ENCODE measurements at places on chromosomes 5 and 9.

GRCh38 chr5:66843065-66843464 lies 246.9 kb downstream of the MAST4 start:
- no peak for DNase-seq

DNA sequence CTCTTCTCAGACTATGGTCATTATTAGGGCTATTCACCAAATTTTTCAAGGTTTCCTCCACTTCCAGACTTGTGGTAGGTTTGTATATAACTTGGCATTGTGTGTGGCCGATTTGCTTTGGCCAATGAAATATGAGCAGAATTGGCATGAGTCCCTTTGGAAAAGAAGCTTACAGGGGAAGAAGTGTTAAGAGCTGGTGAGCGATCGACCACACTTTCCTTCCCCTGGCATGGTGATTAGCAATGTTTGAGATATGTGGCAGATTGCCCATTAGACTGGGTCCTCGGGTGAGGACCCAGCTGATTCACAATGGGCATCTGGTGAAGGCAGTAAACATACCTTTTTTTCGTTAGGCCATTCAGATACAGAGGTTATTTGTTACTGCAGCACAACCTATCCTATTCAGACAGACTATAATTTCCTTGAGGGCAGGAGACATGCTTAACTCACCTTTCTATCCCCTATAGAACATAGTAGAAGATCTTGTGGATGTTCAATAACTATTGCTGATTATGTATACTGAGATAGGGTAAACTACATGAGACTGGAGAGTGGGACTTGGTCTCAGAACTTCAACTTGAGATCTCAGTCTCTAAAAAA lies 62.8 kb upstream of the KLF9 start:
- DNase-seq: no peak

- no peak for DNase-seq
These were observed 29.6 kb upstream of the SLC9A3 start for GRCh38 chr5:553874-554273.

DNA sequence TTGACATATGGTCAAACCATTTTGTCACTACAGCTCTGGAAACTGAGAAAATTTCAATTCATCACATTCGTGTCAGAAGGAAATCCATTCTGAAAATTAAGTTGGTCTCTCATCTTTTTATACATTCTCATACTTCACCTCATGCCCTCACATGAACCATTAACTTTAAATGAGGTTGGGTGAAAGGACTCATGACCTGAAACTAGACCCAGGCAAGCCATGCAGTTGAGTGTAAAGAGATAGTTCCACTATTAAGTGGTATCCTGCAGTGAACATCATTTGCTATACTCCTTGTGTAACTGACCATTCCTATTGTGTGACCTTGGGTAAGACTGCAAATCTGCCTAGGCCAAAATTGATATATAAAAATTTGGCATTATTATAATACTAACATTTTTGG lies 299.6 kb upstream of the GRIN3A start:
- DNase-seq: no peak

- no peak for DNase-seq
These were observed 712.3 kb upstream of the WWC1 start for GRCh38 chr5:167578977-167579692.

- no peak for DNase-seq
These were observed 260.3 kb upstream of the ADAMTS16 start for GRCh38 chr5:4879693-4880303.

GRCh38 chr5:131277447-131277846 lies 13.6 kb downstream of the CDC42SE2 start:
- no peak for DNase-seq

- DNase-seq: no peak
These were observed 16.0 kb upstream of the SLC25A51 start for GRCh38 chr9:37919956-37920335.

GRCh38 chr5:159301466-159301865 lies 28.8 kb downstream of the IL12B start:
- DNase-seq: no peak

- DNase-seq: no peak
These were observed 978.7 kb upstream of the NUDT12 start for GRCh38 chr5:104541141-104541785.

DNA sequence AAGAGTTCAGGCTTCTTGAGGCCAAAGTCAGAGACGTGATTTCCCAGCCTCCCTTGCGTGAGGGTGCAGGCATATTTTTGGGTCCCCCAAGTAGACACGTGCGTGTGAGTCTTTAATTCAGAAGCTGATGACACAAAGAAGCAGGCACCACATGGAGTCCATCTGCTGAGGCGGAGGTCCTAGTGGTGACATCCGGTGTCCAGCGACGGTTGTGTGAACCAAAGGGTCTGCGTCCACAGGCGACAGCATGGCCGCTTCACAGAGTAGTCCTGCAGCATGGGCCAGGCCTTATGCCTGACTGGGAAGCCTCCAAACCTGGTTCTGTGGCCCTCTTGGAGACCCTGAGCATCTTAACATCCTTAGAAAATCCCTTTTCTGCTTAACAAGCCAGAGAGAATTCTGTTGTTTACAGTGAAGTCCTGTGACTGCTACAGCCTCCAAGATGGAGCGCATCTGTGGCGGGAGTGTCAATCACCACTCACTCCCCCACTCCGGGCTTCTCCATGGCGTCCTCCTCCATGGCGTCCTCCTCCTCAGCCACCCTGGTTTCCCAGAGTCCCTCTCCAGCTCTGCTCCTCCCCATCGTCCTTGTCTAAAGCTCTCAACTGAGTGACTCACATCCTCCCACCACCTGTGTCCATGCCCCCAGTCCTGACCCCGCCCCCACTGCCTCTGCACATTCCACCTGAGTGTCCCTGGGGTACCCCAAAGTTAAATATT lies 133.8 kb downstream of the PAX5 start:
- DNase-seq: no peak

- DNase-seq: peak; percentile 97
These were observed at the start of the genes KYAT1 and LRRC8A for GRCh38 chr9:128881884-128882676. TSS of gene KYAT1 (minus strand) at chr9:128881950. CDS start at chr9:128845405, 36,545 bp downstream. TSS of gene LRRC8A (plus strand) at chr9:128882133. CDS start at chr9:128907165, 25,032 bp downstream.

DNA sequence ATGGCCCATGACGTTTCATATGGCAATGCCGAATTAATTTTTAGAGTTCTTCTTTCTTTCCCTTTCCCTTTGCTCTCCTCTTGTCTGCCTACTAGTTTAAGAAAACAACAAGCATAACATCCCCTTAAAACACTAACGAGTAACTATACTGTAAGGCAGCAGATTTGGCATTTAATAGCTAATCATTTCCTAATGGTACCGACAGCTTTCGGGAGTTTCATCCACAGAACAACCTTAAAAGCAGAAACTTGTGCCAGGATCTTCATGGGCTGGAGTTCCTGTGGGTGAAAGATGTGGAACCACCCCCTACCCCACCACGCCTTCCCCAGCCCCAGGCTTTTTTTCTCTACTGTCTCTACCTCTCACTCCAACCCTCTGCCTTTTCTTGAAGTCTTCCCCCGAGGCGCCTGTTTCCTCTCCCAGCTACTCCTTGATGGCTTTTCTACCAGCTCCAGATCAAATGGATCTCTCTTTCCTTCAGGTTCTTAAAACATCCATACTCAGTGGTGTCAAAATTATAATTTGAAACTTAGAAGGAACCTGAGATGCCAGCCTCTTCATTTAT lies 319.5 kb downstream of the PIK3R1 start:
- DNase-seq: no peak

DNA sequence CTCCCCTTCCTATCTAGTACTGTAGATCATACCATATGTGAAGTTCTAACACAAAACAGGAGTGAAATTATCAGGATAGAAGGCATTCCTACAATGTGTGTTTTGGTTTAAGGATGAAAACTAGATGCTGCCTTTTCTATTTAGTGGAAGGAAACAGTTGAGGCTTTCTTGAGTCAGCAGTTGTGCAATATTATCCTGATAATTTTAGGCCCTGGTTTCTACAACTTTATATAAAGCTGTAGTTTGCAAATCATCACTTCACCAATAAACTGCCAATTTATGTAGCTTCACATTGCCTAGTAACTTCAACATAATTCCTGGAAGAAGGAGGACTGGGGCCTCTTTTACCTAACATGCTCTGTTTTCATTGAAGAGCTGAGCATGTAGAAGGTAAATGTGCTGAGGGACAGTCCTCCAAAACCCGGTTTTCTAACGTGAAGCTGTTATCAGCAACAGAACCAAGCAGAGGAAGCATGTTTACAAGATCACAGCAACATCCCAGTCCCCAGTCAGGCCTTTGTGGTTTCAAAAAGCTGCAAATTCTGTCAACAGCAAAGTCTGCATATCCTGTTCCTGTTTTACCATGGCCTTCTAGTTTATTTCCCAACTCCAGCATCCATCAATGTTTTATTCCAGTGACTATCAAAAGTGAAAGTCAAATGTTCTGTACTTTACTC lies 513.4 kb upstream of the MEF2C start:
- DNase-seq: no peak

DNA sequence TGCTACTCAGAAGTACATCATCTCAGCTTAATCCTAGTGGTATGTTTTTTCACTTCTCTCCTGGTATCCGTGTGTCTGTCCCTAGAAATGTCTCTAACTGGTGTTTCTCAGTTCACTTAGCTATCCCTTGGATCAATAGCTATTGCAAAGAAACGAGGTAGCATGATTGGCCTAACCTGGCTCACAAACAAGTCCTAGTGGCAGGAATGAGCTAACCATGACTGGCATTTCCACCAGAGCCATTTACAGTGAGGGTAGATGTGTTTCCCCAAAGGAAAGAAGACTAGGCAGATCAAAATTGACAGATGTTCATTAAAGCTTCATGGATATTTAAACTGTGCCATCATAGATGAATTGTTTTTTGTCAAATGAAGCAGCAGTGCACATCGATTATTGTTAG lies 82.5 kb downstream of the PALM2AKAP2 start:
- no peak for DNase-seq

- no peak for DNase-seq
These were observed 33.9 kb downstream of the HACD4 start for GRCh38 chr9:20997503-20998076.

GRCh38 chr5:96144289-96144688 lies 182.6 kb upstream of the ELL2 start:
- no peak for DNase-seq

DNA sequence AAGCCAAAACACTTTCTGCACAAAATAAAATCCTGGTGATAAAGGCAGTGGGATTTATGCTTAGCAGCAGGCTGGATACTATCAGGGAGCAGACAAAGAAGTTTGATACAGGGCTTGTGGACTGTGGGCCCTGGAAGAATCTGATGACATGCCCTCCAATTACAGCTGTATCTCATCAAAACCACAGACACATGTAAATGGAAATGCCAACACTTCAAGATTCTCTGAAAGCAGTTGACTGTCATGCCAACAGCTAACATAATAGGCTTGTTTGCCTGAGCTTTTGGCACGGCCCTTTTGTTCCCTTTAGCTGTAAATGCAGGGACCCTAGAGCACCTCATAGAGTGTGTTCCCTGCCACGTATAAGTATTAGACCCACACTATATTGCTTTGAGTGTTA lies 114.4 kb downstream of the STK32A start:
- DNase-seq: no peak

DNA sequence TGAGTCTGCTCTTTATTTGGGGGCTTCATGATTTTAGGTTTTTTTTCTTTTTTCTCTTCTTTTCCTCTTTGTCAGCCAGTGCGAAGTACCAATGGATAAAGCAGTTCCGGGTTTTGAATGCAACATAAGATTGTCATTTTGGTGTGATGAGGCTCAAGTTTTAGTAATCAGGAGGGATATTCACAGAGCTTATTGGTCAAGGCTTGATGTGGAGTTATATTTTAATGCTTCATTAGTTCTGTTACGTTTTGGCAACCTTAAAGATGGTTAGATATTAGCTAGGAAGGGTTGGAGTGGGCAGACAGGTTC lies 1.4 kb downstream of the PIK3R1 start:
- DNase-seq: no peak

DNA sequence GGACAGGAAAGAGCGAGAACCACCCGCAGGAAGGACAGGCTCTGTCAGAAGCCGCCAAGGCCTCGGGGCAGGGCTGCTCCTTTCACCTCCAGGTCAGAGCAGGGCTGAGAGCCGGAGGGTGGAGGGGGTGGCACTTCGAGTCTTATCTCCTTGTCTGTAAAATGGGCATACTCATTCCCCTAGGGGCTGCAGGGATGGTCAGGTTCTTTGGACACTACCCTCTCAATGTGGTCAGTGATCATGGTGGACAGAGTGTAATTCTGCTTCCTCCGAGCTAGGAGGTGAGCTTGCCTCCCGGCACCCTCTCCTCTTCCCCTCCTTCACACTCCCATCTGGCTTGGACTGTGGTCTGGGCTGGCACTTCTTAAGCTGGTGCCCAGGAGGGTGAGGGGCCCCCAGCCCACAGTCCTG lies 39.6 kb downstream of the RGS3 start:
- no peak for DNase-seq

DNA sequence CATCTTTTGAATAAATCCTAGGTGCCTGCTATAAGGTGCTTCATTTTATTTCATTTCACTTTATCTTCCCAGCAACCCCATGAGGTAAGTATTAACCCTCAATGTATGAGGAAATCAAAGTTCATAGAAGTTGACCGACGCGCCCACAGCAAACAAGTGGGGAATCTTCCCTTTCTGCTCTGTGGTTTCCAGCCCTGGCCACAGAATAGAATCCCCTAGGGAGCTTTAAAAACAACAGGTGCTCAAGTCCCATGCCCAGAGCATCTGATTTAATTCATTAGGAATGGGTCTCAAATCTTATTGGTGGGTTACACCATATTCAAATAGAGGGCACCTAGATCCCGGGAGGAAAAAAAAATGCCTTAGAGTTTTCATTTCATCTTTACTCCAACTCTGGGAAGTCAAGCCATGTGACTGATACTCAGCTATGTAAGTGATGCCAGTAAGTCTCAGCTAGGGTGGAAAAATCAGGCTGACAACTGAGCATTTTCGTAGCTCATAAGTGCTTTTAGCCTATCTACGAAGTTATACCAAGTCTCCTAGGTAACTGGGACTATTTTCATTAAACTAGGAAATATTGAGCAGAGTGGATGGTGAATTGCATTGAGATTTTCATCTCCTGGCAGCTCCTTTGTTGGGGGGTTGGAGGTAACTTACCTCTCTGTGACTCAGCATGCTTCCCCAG lies 353.4 kb upstream of the SLC30A5 start:
- no peak for DNase-seq

DNA sequence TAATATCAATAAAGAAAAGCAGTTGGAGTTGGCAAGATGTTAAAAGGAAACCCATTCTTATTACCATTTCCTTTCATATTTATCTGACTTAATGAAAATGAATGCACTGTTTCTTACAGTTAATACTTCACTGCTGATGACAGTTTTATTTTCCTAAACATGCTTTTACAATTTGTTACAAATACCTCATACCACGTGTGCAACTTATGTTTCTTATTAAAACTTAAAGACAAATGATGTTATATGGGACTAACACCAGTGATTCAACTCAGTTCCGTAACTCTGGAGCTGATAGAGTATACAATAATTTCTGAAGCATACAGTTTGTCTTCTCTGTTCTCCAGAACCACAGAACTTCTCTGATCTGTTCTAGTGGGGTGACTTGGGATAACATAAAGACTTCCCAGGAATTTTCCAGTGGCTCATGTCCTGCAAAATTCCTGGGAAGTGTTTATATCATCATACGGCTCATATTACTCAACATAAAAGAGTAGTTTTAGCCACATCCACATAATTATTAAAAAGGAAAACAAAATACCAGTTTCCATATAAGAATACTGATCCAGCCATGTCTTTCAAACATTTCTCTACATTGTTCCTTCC lies 1259.0 kb upstream of the C9orf72 start:
- no peak for DNase-seq
